Stimulated activated CD8-positive, alpha-beta memory T cell treated with anti-CD3 and anti-CD28 coated beads, Interleukin-7, amount 100 ng/mL, for 24 hours (primary cell): ENCODE measurements at places on chromosomes 16 and 17.

DNA sequence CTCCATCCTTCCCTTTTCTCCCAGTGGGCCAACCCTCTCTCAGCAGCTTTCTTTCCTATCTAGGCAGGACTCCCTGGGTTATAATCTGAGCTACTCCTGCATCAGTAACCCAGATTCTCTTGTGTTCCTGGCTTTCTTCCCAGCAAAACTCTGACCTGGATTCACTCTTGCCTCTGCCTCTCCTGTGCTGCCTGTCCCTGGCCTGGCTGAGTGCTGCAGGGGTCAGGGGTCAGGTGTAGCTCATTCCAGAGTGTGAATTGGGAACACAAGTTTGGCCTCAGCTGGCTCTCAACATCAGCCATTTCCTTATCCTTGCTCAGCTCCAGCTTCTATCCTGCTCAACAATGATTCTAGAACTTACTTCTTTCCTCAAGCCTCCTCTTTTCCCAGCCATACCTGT lies 2.5 kb upstream of the ST6GALNAC2 start:
- DNase-seq: no peak

DNA sequence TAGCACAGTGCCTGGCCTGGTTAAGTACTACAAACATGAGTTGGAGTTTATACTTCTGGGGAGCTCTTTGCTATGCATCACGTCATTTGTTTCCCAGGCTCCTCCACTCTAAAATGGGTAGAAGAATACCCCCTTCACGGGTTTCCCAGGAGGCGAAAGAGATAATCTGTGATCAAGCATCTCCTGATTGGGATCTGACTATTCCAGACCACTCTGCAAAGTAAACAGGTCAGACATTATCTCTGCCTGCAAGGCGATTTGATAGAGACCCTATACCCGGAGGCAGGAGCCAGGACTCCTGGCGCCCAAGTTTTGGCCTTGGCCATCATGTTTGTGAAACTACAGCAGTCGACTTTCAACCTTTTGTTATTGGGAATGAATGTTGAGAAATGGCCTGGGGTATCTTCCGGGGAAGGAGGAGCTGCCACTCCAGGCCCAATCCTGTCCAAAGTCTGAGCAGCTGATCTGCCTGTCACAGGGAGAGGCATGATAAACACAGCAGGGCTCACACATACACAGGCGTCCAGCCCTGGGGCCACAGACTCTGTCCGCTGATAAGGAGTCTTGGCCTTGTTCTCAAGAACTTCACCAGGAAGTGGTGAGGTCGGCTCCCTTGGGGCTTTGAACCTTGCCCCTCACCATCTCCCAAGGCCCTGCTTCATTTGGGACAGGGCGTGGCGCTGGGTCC lies 199.9 kb downstream of the MAF start:
- no peak for DNase-seq

- no peak for DNase-seq
Observed at GRCh38 chr17:48878920-48879898, 13.4 kb upstream of the ATP5MC1 start.

DNA sequence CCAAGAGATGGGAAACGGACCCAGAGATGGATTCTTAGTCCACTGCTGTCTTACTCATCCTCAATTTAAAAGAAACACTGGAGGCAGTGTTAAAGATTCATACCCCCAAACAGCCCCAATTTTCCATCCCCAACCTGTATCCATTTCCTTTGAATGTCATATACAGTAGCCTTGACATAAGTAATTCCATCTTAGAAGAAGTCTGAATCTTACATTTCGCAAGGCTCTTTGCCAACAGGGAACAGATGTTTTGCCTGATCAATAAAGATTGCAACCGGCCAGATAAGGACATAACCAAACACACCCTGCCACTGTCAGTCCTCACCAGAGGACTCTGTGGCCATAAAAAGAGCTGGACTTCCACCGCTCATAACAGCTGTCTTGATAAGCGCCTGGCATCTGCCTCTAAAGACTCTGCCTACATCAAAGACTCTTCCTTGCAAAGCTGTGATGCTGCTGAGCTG lies 59.0 kb upstream of the MED9 start:
- no peak for DNase-seq

DNA sequence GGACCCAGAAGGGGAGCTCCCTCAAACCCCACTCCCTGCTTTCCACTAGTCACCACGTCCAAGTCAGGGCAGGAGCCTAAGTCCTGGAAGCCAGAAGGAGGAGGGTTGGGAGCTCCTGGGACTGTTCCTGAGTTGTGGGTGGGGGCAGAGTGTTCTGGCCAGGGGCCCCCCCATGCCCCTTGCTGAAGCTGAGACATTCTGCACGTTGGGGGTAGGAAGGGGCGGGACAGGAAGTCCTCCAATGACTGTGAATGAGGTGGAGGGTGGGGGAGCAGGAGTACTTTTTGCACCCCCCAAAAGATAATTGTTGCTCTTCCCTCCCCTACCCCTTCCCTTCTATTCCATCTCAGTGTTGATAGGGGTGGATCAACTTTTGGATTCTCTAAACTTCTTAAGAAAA lies 21.4 kb upstream of the C17orf113 start:
- no peak for DNase-seq

DNA sequence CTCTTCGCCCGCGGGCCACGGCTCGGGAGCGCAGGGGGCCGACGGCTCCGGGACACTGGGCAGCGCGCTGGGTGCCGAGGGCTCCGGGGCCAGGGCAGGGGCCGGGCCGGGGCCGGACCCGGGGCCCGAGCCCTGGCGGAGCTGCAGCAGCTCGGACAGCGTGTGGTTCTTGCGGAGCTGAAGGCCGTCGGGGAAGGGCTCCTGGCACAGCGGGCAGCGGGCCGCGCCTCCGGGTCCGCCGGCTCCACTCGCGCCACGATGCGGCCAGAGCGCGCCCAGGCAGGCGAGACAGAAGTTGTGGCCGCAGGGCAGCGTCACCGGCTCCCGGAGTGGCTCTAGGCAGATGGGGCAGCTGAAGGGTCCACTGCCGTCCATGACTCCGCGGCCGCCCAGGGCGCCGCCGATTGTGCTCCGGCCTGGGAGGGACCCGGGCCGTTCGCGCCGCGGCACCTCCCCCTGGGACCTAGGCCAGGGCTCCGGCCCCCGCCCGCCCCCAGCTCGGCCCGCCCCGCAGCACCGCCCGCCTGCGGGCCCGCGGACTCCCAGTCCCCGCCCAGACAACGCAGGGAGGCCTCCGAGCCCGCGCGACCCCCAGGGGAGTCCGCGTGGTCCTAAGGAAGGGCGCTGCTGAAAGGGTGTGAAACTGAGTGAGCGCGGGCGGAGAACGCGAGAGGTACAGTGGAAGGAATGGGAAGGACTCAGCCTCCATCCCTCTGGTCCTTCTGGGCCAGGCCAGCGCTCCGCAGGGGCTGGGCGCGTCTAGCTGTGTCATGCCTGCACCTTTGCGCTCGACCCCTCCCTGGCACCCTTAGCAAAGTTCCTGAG lies at the start of gene TRIM47:
Gene TRIM47 (minus strand): TSS at position 408 of the 825 bp plus-strand sequence. CDS start 33 bp downstream, at position 375.
- DNase-seq: no peak

- no peak for DNase-seq
Observed at GRCh38 chr16:20910781-20911321, 10.3 kb downstream of the LYRM1 start.

DNA sequence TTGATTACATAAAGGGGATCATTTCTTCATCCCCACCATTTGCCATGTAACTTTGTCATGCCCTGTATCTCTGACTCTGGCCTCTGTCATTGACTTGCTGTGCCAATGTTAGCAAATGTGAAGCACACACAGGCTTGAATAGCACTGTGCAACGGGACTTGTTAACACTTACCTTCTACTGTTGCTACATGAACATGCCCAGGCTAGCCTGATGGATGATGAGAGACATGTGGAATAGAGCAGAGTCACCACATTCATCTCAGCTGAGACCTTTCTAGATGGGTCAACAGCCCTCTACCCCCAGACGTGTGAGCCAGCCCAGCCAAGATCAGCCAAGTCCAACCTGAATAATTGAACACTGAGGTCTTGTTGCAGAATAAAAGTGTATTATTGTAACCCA lies 162.1 kb upstream of the SALL1 start:
- no peak for DNase-seq

- no peak for DNase-seq
Observed at GRCh38 chr17:79543531-79543930, 67.3 kb downstream of the RBFOX3 start.

DNA sequence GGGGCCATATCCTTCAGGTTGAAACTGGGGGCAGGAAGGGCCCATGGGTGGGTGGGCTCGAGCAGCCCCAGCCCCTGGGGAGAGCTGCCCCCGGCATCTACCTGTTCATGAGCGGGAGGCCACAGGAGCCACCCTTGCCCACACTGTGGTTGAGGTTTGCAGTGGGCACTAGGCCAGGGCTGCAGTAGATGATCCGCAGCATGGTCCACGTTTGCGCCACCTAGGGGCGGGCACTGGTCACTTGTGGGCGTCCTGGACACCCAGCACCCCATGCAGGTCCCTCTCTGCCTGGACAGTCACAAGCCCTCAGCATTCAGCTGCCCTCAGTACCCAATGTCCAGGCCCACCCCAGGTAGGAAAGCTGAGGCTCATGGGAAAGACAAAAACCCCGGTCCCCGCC lies 1.8 kb upstream of the JMJD8 start:
- no peak for DNase-seq

- no peak for DNase-seq
Observed at GRCh38 chr17:64499805-64500486, 3.1 kb upstream of the POLG2 start.

DNA sequence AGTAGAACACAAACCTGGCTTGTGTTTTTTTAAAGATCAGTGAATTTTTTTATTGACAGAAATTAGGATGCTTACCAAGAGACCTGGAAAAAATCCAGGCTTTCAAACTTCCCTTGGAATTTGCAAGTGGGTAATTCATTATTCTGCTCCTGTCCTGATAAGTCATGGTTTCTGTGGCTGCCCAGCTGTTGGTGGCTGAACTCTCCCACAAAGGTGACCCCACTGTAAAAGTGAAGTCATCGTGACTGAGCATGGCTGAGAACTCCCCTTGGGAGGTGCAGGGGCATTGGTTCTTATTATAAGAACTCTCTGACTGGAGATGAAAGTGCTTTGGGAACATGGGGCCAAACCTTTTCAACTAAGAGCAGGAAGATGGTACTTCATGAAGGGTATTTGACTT lies 46.6 kb upstream of the TANC2 start:
- no peak for DNase-seq

DNA sequence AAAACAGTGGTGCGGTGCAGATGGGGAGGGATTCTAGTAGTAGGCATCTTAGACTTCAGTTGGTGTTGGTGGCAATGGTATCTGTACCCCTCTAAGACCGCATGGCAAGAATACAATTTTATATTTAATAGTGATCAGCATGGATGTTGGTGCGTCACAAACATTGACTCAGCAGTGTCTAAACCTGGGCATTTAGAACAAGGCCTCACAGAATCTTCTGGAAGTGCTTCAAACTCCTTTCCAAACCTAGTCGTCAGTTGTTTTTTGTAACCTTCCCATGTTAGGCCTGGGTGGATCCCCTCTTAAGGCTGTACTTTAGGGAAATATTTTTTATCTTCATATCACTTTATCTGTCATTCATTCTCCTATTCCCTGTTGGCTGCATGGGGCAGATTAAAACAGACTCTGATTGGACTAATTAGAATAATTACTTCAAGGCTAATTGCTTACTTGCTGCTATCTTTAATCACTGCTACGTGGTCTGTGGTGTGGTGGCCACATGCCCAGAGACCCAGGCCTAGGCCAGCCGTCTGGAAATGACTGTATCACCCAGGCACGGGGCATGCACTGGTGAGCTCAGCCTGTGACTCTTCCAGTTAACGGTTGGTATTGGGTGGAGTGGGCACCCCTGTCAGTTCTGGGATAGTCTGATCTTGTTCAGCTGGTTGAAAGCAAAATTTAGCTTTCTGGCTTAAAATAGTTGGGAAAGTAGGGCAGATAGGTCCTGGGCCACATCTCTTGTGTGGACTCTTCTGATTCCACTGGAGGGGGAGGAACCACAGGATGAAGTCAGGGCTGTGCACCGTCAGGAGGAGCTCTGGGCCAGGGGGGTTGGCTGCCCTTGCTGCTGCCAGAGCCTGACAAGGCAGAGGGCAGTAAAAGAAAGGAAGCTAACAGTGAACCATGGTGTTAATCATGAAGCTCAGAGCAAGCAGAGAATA lies 4.5 kb downstream of the ALKBH5 start:
- DNase-seq: no peak

GRCh38 chr16:26951950-26952349 lies 114.8 kb upstream of the C16orf82 start:
- DNase-seq: no peak
